Stimulated activated CD8-positive, alpha-beta memory T cell treated with anti-CD3 and anti-CD28 coated beads, Interleukin-7, amount 100 ng/mL, for 24 hours (primary cell): ENCODE measurements at places on chromosomes 2 and 18.

DNA sequence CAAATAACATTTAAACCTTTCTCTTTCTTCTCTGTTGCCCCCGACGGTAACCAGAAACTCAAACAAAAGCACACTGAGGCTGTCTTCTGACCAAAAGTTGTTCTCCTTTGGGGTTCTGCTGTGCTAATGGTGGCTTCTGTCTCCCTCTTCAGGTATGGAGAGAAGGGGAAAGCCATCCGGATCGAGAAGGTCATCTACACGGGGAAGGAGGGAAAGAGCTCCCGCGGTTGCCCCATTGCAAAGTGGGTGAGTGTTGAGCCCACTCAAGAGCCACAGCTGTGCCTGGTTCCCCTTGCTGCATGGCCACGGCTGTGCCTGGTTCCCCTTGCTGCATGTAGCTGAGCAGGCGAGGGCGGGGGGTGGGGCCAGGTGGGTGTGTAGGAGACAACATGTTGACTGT is 67.4 kb downstream of the BOLA3 start:
- no peak for DNase-seq

DNA sequence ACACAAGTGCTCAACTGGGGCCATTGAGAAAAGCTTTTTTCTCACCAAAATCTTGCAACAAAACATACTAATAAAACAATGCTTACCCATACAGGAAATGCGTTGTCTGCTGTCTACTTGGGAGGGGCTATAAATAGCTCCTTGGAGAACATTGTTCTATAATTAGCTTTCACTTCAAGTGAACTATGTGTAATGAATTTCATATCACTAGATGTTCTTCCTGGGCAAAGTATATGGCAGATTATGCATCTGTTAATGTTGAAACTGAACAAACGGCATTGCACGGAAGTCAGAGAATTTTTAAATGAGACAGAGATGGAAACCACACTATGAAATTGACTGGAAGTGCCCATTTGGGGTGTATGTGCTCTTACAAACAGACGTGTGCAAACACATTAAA is 6.4 kb upstream of the NPAS2 start:
- no peak for DNase-seq

DNA sequence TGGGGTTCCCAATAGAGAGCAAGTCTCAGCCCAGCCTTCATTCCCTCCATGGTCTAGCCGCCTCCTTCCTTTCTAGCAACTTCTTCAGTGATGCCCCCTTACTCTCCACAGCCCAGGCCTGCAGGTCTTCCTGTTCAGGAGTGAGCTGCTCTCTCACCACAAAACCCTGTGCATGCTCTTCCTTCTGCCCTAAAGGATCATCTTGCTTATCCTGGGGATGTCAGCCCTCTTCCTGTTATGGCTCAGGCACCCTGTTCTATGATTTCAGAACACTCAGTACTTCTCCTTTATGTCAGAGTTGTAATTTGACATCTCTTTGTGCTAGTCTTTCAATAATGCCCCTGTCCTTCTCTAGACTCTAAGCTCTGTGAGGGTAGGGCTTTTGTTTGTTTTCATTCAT is 19.4 kb downstream of the TMEM178A start:
- DNase-seq, result no peak

DNA sequence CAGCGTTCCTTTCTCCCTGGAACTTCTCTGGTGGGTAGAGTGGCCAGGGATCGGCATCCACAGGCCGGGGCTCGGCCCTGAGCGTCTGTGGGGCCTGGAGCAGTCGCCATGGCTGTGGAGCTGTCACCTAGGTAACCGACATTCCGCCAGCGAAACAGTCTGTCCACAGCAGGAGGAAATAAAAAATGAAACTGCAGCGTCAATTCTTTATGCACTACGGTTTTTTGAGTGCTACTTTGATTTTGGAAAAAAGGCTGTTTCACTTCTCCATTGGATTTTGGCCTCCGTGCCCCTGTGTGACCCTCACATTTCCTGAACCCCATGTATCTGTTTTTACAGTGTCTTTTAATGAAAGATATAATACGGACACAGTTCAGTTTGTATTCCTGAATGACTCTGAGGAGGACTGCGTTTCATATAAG is 163.4 kb downstream of the LDLRAD4 start:
- no peak for DNase-seq

- no peak for DNase-seq
These were observed 8.8 kb downstream of the PLCL1 start for GRCh38 chr2:197813093-197813787.

- DNase-seq, result no peak
These were observed 12.0 kb downstream of the SIGLEC15 start for GRCh38 chr18:45837283-45838070.

DNA sequence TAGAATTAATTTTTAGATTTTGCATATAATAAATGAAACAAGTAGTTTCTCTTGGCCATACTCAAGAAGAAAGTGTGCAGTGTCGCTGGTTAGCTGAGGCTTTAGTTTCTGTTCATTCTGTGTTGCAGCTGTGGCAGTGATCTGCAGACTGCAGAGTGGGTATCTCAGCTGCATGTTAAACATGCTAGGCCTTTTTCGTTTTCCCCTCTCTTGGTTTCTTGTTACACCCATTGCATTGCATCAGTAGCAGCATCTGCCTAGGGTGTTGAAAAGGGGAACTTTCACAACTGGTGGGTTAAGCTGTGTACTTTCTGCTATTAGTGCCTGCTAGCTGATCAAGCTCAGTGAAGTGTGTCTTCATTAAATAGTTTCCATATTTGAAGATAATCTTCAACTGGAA is 51.3 kb downstream of the ACSL3 start:
- DNase-seq, result no peak

DNA sequence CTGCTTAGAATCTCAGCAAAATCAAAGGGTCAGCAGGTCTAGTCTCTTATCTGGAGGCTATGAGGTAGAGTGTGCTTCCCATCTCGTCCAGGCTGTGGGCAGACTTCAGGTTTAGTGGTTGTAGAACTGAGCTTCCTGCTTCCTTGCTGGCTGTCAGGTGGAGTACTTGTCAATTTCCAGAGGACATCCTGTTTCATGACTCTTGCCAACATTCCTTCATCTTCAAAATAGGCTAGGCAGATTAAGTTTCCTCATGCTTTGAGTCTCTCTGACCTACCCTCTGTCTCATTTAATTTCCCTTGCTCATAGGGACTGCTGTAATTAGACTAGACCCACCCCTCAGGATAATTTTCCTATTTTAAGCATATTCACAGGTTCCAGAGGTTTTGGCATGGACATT is 562.6 kb downstream of the SPAG16 start:
- DNase-seq, result no peak

- no peak for DNase-seq
These were observed 230.7 kb downstream of the MYO3B start for GRCh38 chr2:170408461-170409163.

DNA sequence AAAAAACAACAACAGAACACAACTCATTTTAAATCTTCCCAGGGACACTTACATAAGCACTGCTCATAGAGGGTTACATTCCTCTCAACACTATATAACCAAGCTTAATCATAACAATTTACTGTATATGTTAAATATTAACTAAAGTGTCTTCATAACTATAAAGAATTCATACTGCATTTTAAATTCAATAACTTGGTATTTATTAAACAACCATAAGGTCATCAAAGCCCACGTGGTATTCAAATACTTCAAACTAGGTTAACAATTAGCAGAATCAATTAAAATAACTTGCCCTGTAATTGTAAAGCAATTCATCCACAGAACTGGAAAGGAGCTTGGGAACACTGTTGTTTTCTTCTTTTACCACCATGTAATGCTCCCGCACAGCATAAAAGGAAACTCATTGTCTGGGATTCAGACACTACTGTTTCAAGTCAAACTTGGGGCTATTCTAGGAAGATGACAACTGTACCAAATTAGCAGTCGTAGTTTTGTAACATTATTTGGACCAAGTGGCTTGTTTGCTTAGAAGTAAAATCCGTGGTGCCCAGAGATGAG is 10.4 kb downstream of the GAREM1 start:
- no peak for DNase-seq

DNA sequence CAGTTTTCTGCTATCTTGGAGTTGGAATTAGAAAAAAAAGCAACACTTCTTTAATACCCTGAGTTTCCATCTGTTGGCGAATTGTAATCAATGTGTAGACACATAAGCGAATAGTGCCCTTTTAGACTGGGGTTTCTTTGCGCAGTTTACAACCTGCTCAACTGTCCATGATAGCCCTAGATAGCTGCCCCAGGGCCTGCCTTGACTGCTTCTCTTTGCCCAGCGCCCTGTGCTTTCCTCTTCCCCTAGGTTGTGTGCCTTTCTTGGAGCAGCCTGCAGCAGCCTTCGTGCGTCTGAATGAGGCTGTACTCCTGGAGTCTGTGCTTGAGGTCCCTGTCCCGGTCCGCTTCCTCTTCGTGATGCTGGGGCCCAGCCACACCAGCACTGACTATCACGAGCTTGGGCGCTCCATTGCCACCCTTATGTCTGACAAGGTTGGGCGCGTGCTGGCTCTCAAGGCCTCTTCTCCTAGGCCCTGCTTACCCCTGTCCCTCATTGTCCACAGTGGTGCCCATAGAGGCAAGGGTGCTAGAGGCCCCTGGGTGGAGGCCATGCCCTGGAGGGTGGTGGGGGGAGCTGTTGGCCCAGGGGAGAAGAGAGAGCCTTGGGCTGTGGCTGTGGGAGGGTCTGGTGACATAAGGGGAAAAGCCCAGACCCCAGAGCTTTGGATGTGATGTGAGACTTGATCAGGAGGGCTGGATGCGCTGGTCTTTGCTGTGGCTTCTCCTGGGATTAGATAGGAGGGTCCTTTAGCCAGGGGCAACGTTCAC is 6.9 kb downstream of the SLC4A3 start:
- no peak for DNase-seq

DNA sequence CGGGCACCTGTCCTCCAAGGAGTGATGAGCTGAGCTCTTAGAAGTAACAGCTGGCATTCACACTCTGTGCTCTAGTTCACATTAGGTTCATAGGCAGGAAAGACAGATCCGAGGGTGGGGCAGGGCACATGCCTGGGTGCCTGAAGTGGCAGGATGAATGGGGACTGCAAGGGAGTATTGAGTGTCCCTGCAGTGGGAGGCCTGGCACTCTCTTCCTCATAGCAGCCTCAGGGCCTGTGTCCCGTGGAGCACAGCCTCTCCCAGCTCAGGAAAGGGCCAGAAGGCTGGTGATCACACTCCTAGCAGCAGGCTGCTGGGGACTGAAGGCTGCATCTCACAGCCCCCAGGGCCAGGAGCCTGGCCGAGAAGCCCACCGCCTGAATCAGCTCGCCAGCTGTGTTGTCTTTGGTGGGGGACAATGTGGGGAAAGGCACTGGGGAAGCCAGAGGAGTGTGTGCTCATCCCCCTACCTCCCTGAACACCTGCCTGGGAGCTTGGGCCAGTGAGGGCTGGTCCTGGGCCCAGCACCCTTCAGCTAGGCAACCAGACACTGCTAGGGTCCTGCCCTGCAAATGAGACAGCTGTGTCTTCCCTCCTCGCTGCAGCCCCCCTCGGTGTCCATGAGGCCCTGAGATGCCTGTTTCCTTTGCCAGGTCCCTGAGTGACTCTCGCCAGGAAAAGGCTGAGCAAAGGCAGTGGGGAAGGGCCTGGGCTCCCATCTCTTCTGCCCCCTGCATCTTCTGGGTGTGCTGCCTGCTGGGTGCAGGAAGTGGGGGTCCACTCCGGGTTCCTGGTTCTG is 48.2 kb upstream of the HS6ST1 start:
- DNase-seq, result no peak

DNA sequence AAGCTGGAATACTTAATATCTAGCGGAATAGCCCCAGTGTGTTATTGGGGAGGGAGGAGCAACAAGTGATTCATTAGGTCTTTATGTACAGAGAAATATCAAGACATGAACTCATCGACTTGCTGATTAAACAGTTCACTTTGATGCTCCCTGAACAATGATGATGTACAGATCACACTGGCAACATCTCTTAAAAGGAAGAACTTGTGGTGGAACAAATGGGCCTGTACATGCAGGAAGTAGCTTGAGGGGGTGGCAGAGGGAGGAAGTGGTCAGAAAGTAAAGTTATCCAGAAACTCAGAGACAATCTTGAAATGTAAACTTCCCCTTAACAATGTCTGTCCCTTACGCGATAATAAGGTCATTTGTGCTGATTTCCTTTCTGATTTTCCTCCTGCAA is 90.5 kb downstream of the NXPH2 start:
- no peak for DNase-seq

DNA sequence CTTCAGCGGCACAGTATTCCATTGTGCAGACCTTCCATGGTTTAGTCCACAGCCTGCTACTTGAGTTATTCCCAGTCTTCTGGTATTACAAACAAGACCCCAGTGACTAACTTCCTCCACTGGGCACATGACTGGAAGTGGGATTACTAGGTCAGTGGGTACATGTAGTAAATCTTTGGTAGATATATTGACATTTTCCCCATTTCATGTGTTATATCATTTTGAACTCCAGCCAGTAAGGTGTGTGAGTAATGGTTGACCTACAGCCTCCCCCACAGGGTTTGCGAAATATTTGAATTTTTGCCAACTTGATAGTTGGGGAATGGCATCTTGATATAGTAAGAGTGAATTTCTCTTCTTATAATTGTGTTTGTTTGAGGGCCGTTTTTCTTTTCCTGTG is 58.8 kb downstream of the RNF144A start:
- DNase-seq, result no peak

DNA sequence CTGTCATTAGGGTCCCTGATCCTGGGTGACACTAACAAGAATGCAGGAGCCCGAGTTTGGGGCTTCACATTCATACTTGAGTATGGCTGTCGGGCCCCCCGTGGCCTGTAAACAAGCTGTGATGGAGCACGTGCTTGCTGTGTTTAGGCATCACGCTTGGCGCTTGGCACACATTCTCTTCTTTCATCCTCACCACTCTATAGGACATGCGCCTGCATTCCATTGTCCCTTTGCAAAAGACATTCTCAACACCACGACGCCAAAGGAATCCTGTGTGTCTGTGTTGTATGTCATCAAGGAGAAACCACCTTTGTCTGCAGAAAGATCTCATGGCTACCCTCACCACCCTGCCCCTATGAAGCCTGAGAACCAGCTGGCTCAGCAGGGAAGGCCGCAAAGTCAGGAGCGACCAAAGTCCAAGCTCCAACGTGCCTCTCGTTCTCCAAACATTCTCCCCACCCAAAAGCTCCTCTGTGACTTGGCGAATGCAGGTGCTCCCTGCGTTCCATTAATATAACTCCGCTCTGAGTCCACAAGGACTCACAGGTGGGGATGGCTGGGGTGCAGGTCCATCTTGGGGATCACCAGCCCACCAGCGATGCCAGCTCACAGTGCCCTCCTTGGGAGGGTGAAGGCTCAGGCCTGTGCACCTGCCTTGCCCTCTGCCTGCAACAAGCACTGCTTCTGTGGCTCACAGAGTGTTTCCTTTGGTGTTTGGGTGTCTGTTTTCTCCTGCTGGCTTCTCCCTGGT is 6.2 kb upstream of the PER2 start:
- DNase-seq, result no peak

DNA sequence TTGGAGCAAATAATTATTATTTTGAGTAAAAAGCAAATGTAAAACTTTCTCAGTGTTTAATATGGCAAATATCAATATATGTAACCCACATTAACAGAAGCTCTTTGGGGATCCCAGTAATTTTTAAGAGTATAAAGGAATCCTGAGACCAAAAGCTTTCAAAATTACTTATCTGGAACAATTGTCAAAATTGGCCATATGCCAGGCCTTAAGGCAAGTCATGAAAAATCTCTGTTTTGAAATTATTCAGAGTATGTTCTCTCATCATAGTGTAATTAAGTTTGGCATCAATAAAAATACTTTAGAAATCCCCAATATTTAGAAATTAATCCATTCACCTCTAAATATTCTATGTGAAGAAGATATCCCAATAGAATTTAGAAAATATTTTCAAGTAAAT is 225.3 kb upstream of the ARL4C start:
- DNase-seq, result no peak

GRCh38 chr2:159155320-159155719 is 131.2 kb downstream of the WDSUB1 start:
- DNase-seq, result no peak
